Activated CD4-positive, alpha-beta T cell treated with anti-CD3 and anti-CD28 coated beads, Interleukin-2, amount 50 U/mL, for 48 hours (primary cell): ENCODE measurements at places on chromosomes 2 and 18.

- DNase-seq = no peak
These were observed 47.3 kb downstream of the SOCS6 start for GRCh38 chr18:70335892-70336726.

GRCh38 chr2:85761-86160 is 39.5 kb upstream of the FAM110C start:
- DNase-seq = no peak

- DNase-seq = no peak
These were observed 36.9 kb upstream of the SIX3 start for GRCh38 chr2:44904578-44904977.

- no peak for DNase-seq
These were observed 489.1 kb downstream of the ZEB2 start for GRCh38 chr2:144030791-144031190.

GRCh38 chr18:13930964-13931363 is 15.6 kb upstream of the MC2R start:
- no peak for DNase-seq

DNA sequence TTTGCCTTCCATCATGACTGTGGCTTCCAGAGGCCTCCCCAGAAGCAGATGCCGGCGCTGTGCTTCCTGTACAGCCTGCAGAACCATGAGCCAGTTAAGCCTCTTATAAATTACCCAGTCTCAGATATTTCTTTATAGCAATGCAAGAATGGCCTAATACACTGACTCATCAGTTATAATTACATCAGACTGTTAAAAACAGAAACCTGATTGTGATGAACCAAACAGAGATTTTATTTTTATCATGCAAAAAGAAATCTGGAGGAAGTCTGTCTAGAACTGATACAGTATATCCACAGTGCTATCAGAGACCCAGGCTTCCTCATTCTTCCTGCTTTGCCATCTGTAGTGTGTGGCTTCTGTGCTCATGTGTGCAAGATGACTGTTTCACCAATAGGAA is 93.4 kb upstream of the MEX3C start:
- no peak for DNase-seq

DNA sequence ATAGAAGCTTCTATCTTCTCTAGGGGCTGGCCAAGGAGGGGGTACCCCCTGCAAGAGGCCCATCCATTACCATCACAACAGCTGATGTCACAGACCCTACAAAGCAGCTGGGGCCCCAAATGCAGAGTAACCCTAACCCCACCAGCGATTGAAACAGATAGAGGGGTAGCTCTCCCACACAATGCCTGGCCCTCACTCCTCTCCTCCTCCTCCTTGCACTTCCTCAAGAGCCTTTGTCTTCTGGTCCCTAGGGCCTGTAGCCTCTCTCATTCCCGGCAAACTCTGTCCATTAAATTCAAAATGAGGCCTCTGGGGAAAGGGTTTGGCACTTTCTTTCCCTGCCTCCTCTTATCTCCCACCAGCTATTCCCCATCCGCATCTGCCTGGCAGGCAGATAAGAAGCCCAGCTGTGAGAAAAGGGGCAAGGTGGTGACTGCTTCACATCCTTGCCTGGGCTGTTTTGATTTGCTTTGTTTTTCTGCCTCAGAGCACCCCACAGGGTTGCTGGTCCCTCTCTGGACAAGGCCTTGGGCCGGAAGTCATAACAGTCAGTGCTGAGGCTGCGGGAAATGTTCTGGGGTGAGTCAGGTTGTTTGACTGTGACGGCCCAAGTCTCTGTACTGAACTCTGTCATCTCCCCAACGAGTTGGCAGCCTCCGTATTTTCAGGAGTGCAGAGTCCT is 26.1 kb upstream of the CYP26B1 start:
- DNase-seq = no peak

DNA sequence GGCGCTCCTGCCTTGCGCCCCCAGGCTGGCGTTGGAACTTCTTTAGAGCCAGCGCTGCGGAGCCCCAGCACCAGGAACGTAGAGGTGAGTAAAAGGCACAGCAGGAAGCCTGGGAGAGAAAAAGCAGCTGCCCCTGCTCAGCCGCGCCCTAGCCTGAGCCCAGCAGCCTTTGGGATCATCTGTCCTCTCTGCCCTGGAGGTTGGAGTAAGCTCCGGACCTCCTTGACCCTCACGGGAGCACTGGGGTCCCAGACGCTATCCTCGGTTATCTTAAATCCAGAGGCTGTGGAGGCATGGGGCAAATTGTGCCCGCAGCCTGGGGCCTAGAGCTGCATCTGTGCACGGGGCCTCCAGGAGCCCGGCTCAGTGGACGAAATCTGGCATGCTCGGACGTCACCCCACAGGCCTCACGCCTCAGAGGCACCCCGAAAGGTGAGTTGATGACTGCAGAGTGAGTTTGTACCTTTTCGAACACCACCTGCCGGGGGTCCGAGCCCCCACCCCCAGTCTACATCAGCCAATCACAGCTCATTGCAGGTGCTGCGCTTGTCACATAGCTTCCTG is 1.6 kb upstream of the SLC66A2 start:
- no peak for DNase-seq

- DNase-seq = no peak
These were observed 328.4 kb downstream of the CLIP4 start for GRCh38 chr2:29443627-29444026.

GRCh38 chr2:109685453-109685852 is 71.3 kb downstream of the SOWAHC start:
- no peak for DNase-seq

DNA sequence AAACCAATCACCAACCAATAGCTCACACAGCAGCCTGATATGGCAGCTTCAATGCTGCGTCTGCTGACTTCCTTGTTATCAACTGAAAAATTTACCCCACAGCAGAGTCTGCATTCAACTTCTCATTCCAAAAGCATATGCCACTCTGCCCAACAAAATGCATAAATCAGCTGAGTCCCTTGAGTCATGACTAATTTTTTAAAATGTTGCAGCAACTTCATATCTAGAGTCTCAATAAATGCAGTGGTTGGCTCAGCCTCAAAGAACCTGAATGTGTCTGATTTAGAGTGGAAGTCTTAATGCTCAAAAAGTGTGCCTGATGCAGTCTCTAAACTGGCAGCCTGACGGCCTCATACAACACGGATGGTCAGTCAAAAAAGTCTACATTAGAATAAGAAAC is 46.5 kb downstream of the FARSB start:
- no peak for DNase-seq

- no peak for DNase-seq
These were observed 15.1 kb downstream of the HOXD3 start for GRCh38 chr2:176172007-176172894.

- DNase-seq = no peak
These were observed 44.3 kb downstream of the LPIN2 start for GRCh38 chr18:2968606-2969005.

GRCh38 chr2:122129399-122129798 is 373.9 kb downstream of the TSN start:
- no peak for DNase-seq

- no peak for DNase-seq
These were observed 4.5 kb downstream of the RBKS start for GRCh38 chr2:27885661-27886060.

GRCh38 chr2:120298173-120298835 is 45.7 kb downstream of the RALB start:
- no peak for DNase-seq

GRCh38 chr18:59696311-59697235 is 650 bp downstream of the CCBE1 start:
- DNase-seq = peak; percentile 1

DNA sequence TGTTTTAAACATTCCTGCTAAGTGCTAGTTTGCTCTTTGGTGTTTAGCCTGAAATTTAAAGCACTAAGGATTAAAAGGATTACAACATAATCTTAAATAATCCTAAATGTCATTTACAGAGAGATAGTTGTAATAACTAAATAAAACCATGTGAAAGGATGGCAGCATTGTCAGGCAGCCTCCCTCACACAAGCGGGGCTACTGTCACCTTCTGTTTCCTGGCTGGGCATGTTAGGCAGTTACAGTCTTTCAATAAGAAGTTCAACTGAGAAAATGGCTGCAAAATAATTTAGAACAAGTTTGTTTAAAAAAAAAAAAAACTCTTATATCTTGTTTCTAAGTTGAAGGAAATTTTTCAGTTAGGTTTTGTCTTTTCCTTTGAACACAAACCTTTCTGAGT is 124.9 kb downstream of the ARHGAP15 start:
- no peak for DNase-seq

DNA sequence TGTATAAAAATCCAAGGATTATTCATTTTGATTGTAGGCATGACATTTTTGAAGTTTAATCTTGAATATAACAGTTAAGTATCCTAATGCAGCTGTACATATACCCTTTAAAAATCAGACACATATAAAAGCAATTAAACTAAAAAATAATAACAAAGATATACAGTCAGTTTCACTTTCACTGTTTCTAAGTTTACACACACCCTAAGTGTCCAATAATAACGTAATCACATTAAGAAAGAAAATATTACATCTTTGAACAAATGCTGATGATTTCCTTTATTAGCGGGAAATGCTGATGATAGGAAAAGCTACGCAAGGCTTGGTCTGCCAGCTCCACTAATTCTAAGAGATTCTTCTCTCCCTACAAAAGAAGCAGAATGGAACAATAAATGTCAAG is 38.8 kb downstream of the RTTN start:
- DNase-seq = no peak

GRCh38 chr2:196759378-196759706 is 40.1 kb downstream of the GTF3C3 start:
- DNase-seq = no peak

- DNase-seq = no peak
These were observed 24.7 kb downstream of the SLC5A7 start for GRCh38 chr2:108010912-108011591.

DNA sequence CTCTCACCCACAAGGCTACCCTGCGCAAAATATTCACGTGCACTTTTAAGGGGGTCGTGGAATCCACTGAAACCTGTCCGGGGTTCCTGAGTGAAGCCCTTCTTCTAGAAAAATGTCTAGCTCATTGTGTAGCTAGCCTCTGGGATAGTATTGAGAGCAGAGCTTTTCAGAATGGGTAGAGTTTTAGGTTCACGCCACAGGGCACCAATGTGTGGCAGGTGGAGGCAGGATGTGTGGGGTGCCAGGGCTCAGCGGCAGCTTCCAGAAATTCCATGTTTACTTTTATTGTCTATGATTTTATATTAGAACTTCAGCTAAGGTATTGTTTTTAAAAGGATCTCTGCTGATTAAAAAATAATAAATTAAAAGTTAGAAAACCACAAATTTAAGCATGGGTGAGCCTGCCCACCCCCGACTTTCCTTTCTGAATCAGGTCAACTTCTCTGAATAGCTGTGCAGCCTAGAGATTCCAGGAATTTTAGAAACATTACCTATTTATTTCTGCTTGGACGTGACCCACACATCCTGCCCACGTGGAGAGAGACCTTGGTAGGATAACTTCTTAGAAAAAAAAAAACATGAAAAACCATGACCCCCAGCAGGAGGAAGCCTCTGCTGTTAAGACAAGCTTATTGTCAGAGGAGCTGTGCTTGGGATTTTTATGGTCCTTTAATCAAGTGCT is 163.7 kb downstream of the CTIF start:
- DNase-seq = no peak

DNA sequence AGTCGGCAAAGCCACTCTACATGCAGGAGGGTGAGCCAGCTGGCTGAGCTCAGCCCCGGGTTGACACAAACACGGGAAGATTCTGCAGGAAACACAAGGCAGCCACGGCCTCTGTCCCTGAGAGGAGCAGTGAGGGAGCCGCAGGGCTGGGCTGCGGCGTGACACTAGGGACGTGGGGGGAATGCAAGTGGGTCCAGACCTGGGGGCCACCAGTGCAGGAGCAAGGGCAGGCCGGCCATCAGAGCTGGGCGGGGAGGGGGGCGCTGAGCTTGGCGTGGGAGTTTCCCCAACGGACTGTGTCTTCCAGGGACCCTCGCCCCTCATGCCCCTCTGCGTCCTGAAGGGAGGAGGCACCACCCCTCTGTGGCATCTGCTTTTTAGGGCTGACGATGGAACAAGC is 12.0 kb upstream of the C1QL2 start:
- DNase-seq = no peak

- no peak for DNase-seq
These were observed 82.1 kb upstream of the PXDN start for GRCh38 chr2:1826226-1826905.
